Melanocyte of skin (primary cell): ENCODE measurements at places on chromosomes 4 and X. TPM values are rescaled to one million over a fixed set of nuclear protein-coding genes. Genes with fewer than 3 reads are reported as not detected.

DCAF12L1 gene
- total RNA-seq, result 1.0 and 2.5 TPM in 2 replicates

NRK gene
- under 0.01 TPM in 1 of 2 replicates, not detected in the other for total RNA-seq

CENPVL3 gene
- 0.33 TPM in 1 of 2 replicates, not detected in the other for total RNA-seq

CHST7 gene
- 1.5 and 2.3 TPM in 2 replicates for total RNA-seq

CSAG2 gene
- total RNA-seq, result not detected in 2 replicates

DCLK2 gene
- total RNA-seq, result 2.3 and 3.7 TPM in 2 replicates

SLIT2 gene
- 0.33 and 1.1 TPM in 2 replicates for total RNA-seq

NALF2 gene
- not detected in 2 replicates for total RNA-seq

F8A2 gene
- not detected in 2 replicates for total RNA-seq
